ENCODE measurements at places on chromosomes 13 and 19.

DNA sequence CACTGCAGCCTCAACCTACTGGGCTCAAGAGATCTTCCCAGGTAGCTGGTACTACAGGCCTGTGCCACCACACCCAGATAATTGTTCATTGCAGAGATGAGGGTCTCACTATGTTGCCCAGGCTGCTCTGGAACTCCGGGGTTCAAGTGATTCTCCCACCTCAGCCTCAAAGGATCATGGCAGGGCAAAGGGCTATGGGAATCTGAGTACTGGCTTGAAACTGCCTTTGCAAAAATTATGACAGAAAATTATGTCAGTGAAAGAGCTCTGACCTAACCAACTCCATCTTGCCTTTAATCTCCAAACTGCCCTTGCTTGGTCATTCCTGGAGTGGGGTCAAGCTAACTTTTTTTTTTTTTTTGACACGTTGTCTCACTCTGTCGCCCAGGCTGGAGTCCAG is 1.3 kb upstream of the DNASE2 start:
- DNase-seq: no peak

GRCh38 chr19:39828654-39829032 is 5.3 kb downstream of the DYRK1B start:
- DNase-seq: no peak

- DNase-seq: no peak
Observed at GRCh38 chr19:660793-661426, 2.1 kb downstream of the RNF126 start.

DNA sequence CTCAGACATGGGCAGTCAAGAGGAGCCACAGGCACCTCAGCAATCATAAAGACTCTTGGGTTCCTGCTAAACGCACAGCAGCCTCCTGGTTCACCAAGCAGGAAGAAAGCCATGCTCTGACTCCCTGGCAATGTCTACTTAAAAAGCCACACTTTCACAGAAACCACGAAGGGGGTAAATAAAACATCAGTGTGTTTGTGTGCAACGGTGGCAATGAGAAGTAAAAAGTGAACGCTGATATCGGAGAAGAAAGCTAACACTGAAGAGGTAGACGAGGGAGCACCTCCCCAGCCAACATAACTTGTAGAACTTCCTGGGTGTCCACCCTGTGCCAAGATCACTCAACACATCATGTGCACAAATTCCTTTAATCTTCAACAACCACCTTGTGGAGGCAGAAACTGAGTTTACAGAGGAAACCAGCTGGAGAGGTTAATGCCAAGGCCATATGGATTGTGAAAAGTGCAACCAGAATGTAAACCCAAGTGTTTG is 30.2 kb downstream of the HSPH1 start:
- no peak for DNase-seq

DNA sequence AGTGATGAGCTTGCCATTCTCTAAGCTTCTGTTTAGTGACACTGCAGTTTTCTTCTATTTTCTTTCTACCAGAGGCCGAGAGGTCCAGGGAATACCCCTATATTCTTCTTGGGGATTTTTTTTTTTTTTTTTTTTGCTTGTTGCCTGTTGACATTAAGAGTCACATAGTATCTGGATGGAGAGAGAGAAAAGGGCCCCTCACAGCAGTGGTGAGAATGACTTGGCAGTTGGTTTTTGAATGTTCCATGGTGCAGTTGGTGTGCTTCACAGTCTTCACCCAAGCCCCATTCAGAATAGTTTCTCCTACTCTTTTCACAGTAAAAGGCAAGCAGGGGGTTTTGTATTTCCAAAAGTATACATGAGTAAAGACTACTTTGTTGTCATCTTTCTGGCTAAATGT is 577.9 kb downstream of the LMO7 start:
- no peak for DNase-seq

DNA sequence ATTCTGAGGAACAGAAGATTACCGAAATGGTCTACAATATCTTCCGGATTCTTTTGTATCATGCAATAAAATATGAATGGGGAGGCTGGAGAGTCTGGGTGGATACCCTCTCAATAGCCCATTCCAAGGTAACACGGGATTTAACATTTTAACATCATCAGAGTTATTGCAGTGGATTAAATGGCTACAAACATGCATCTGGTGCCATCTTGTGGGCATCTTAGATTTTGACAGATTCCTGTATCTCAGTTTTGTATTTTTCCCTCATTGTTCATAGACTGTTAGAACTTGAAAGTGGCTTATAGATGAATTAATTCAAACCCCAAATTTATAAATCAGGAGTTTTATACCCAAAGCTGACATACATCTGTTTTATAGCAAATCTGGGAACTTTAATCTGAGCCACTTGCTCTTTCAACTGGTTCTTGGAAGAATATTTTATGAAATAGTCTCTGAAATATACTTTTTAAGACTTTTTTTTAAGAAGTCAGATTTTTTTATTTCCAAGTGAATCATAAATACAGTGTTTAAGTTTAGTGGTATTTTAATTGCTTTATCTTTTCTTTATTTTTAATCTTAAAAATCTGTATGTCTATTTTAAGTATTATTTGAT is 215.2 kb downstream of the NBEA start:
- peak; percentile 6 for DNase-seq

- no peak for DNase-seq
Observed at GRCh38 chr13:111616203-111616602, 295.8 kb downstream of the TEX29 start.

- no peak for DNase-seq
Observed at GRCh38 chr13:113084094-113084942, 21.3 kb upstream of the F7 start.

- no peak for DNase-seq
Observed at GRCh38 chr13:76894401-76895110, 8.4 kb upstream of the KCTD12 start.

- DNase-seq: no peak
Observed at GRCh38 chr13:21997726-21998125, 326.9 kb downstream of the FGF9 start.

- no peak for DNase-seq
Observed at GRCh38 chr13:106680796-106681472, 113.0 kb upstream of the ARGLU1 start.

GRCh38 chr19:56617531-56617930 is 22.4 kb downstream of the ZNF71 start:
- no peak for DNase-seq

DNA sequence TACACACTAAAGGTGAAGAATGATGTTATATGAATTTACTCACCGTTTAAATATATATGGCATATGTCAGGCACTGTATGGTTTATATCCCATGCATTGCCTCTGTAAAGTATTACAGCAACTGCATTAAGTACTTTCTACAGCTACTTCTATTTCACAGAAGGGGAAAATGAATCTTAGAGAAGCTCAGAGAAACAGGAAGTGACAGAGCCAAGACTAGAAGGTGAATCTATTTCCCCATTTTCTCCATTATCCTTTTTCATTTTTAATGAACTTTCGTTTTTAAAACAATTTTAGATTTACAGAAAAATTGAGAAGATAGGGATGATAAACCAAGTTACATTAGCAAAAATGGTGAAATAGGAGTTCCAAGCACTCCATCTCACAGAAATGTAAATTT is 863.3 kb downstream of the UQCRFS1 start:
- DNase-seq: no peak

DNA sequence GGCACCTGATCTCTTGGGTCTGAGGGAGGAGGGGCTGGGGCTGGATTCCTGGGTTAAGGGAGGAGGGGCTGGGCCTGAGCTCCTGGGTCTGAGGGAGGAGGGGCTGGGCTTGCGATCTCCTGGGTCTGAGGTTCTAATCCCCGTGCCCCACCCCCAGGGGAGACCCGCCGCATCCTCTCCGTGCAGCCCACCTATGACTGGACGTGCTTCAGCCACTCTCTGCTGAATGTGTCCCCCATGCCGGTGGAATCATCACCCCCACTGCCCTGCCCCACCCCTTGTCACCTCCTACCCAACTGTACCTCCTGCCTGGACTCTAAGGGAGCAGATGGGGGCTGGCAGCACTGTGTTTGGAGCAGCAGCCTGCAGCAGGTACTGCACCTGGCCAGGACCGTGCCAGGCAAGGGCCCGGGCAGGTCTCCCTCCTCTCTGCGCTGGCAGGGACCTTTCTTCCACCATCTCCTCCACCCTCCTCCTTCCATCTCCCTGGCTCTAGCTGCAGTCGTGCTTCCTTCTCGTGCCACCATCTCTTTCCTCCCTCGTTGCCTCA is 27.1 kb downstream of the CNFN start:
- DNase-seq: no peak

DNA sequence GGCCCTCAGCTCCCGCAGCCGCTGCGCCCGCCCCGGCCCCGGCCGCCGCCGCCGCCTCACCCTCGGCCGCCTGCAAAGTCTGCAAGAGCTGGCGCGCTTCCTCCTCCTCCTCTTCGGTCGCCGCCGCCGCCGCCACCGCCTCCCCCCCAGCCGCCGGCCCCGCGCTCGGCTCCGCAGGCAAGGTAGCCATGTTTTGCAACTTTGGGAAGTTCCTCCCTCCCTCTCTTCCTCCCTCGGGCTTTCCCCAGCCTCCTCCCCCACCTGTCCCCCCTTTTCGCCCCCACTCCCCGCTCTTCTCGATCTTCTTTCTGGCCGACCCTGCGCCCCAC is 433 bp downstream of the SIX5 start:
- DNase-seq: peak; percentile 47

GRCh38 chr13:72246396-72246795 is 379.4 kb upstream of the DACH1 start:
- DNase-seq: no peak

- DNase-seq: no peak
Observed at GRCh38 chr13:51734786-51735185, 69.2 kb downstream of the DHRS12 start.

DNA sequence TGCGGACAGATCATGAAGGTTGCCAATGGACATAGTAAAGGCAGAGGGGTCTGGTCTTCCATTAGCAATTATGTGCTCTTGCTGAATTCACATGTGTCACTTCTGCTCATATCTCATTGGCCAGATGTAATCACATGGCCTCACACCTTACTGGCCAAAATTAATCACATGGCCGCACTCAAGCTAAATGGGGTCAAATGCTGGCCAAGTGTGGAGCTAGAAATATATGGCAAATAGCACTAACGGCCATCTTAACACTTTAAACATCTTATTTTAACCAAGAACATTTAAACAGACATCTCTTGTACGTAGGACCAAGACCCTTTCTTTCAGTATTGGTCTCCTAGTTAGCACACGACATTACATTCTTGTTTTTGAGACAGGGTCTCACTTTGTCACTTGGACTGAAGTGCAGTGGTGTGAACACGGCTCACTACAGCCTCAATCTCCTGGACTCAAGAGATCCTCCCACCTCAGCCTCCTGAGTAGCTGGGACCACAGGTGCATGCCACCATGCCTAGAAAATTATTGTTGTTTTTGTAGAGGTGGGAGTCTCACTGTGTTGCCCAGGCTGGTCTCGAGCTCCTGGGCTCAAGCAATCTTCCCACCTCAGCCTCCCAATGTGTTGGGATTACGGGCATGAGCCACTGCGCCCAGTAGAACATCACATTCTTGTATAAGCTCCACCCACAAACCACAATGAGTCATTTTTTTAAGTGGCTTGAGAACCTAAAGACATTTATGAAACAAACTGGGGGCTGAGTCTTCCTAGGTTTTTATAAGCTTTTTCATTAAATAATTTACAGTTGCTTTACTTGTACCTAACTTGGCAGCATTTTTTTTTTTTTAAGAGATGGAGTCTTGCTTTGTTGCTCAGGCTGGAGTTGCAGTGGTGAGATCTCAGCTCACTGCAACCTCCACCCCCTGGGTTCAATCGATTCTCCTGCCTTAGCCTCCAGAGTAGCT is 2.9 kb upstream of the PTOV1 start:
- DNase-seq: no peak

DNA sequence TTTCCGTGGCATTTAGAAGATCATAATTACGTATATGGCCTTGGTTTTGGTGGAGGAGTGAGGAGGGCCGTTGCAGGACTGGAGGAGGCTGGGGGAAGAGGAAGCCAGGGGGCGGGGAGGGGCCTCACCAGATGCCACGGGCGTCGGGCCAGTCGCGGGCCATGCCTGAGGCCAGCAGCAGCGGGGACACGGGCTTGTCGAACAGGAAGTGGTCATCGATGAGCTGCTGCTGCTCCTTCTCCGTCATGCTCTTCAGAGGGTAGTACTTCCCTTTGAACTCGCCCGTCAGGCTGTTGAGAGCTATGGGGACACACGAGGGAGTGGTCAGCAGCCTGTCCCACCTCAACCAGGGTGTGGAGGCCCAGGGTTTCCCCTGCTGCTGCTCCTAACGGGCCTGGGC is 11.1 kb downstream of the CKM start:
- DNase-seq: no peak

DNA sequence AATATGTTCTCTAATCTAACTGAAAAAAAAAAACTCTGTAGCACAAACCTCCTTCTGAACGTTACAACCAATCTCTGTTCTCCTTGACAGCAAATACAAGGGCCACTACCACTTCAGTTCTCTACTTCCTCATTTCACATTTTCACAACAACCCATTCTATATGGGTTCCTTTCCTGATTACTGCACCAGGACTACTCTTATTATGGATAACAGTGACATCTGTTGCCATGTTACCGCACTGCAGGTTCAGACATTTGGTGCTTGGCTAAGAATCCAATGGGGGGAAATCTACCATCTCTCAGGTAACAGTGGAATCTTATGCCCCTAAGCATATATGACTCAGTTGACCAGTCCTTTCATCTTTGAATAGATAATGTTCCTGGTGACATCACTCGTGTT is 11.6 kb upstream of the FPR3 start:
- no peak for DNase-seq

DNA sequence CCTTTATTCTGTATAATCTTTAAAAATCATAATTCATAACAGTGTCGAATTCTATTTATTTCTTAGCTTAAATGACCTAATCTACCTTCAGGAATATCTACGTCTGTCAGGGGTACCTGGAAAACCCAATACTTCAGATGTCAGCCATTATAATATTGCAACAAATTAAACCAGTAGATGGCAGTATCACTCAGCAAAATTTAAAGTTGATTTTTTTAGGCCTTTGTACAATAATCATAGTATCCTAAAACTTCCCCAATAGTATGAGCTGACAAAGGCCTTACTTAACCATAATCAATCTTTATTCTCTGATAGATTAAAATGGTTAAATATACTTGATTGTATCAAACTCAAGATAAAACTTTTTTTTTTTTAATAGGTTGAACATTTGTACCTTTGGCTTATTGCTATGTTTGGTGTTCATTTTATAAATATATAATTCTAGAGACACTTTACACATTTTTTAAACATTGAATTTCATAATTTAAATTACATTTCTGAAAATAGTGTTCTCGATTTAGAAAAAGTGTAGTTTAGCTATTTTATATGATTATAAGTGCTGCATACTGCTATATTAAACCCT is 830.2 kb upstream of the SPRY2 start:
- no peak for DNase-seq

DNA sequence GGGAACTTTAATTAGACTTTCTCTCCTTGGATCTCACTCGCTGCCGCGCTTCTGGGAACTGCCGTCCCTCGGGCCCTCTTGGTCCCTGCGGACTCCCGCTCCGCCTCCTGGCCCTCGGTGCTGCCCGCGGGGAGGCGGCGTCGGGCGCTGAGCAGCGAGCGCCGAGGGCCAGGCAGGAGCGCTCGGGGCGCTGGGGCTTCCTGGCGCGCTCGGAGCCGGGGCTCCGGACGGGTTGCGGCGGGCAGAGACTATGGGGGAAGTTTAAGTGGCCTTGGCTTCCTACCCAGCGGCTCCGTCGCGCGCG is 704 bp downstream of the CHST8 start:
- DNase-seq: no peak

Measured in naive thymus-derived CD8-positive, alpha-beta T cell (primary cell).